ENCODE measurements at places on chromosomes 13 and 19.
A peak's percentile ranks its signal among the peaks of the same experiment; 100 is the strongest.

DNA sequence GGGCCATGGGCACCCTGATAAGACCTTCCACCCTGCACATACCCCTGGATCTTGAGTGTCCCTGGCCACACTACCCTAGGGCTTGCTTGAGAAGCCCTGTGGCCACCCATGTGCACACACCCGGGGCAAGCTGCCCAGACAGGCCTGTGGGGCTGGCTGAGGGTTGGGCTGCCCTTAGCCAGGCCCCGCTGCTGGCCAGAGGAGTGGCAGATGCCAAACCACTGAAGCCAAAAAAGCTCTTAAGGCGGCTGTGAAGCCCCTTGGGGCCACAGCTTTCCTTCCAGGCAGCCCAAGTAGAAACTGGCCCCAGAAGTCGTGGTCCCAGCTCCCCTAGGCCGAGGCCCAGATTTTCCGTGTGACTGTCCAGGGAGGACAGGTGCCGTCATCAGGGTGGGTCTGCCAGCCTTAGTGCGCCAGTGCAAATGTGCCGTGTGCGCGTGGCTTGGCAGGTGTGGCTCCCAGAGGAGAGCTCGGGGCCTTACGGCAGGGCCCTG, 14.8 kb downstream of the CEBPG start:
- no peak for DNase-seq

DNA sequence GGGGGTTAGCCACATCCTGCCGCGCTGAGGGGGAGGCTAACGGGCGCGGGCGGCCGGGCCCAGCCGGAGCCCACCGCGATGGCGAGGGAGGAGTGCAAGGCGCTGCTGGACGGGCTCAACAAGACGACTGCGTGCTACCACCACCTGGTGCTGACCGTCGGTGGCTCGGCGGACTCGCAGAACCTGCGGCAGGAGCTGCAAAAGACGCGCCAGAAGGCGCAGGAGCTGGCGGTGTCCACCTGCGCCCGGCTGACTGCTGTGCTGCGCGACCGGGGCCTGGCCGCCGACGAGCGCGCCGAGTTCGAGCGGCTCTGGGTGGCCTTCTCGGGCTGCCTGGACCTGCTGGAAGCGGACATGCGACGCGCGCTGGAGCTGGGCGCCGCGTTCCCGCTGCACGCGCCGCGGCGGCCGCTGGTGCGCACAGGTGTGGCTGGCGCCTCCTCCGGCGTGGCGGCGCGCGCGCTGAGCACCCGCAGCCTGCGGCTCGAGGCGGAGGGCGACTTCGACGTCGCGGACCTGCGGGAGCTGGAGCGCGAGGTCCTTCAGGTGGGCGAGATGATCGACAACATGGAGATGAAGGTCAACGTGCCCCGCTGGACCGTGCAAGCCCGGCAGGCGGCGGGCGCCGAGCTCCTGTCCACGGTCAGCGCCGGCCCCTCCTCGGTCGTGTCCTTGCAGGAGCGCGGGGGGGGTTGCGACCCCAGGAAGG, 692 bp downstream of the RGS9BP start:
- peak; percentile 23 for DNase-seq

DNA sequence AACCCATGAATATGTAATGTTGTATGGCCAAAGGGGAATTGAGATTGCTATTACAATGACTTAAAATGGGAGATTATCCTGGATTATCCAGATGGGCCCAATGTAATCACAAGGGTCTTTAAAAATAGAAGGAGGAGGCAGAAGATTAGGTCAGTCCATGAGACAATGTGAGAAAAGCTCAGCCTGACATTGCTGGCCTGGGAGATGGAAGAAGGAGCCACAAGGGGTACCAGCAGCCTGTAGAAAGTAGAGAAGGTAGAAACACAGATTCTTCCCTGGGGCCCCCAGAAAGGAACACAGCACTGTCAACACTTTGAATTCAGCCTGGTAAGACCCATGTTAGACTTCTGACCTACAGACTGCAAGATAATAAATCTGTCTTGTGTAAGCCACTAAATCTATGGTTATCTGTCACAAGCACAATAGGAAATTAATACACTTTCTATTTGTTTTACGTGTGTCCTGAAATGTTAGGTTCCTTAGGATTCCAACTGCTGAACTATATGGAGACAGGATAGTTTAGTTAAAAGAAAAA, 132.9 kb upstream of the SERP2 start:
- DNase-seq, result no peak

DNA sequence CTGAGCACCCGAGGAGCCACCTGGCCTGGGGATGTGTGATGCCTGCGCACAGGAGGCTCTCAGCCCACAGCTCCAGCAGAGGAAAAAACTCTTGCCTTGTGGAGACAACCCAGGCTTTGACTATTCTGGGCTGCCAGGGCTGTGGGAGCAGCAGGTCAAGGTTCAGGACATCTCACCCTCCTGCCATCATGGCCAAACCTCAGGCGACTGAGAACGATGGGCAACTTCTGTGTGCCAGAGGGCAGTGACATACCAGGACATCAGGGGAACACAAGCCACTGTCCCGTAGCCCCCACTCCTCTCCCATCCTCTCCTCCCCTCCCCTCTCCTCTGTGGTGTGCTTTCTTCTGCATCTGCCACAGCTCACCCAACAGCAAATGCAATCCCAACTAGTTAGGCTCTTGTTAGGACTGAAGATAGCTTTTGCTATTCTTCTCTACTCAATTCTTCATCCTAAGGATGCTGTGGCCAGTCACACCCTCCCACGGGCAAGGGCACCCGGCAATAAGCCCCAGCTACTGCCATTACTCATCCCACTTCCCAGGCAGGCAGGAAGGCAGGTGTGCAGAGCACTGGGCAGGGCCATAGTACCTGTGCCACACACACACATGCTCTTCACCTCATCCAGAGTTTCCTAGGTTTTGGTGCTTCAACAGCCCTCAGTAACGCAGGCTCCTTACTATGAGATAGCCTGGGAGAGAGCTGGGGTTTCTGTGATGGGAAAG, 16.8 kb downstream of the ELL start:
- no peak for DNase-seq

- no peak for DNase-seq
Observed at GRCh38 chr19:17479325-17479791, 9.0 kb downstream of the SLC27A1 start.

DNA sequence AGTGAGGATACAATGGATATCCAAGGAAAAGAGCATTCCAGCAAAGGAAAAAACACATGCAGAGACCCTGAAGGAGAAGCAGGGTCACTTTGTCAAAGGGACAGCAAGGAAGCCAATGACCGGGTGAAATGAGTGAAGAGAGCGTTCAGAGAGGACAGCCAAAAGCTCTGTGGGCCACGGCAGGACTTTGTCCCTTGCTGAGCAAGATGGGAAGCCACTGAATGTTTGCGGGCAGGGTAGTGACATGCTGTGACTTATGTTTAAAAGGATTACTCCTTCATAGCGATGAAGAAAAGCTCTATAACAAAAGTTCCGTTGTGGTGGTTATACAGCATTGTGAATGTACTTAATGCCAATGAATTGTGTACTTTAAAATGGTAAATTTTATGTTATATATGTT, 16.5 kb downstream of the ZAR1L start:
- DNase-seq, result no peak

DNA sequence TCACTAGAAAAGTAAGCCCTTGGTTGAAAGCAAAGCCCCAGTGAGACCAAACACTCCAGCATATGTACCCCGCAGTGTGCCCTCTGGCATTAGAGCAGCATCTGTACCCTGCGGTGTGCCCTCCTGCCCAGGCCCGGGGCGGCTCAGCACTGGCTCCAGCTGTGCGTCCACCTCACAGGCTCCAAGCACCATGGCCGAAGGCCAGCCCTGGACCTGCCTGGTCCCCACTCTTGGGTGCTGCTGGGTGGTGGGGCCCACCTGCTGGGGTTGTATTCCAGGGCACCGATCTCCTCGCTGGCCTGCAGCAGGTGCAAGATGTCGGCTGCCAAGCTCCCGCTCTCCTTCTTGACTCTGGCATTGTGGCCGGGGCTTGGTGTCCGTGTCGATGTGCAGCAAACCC, 230.2 kb downstream of the TUBA3C start:
- no peak for DNase-seq
